ENCODE measurements at places on chromosomes 5 and 9.

GRCh38 chr9:8012986-8013385, 213.4 kb upstream of the DMAC1 start:
- DNase-seq: no peak

DNA sequence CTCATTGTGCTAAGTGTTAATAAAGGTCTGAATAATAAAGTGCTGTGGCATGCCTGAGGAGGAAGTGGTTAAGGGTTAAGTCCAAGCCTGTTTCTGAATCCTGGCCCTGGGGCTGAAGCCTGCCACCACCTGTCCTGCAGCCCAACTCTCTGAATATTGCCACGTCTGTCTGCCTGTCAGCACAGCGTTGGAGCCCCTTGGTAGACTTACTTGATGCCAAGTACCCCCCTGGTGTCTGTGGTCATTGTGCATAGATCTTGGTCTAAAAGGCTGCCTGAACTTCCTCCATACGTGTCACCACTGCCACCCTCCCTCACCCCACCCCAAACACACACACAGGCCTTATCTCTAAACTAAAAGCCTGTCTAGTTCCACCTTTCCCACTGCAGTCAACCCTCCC, 35.4 kb upstream of the SLC2A8 start:
- no peak for DNase-seq

- no peak for DNase-seq
Measured at GRCh38 chr5:9681706-9682105, 51.6 kb upstream of the TAS2R1 start.

DNA sequence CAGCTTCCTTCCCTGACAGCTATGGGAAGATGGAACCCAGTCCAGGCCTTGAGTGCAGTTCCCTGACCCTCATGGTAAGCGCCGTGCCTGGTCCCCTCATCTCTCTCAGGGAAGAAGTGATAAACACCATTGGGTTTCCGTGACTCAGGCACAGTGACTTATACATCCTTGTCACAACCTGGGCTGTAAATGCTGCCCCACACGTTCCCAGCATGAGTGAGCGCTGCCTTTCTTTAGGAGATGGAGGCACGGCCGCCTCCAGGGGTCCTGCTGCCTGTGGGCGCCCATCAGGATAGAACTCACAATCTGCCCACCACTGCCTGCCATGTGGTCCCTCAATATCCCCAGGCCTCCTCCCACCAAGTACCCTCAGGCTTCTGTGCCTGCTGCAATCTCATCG, 8.3 kb upstream of the NKD2 start:
- peak; percentile 16 for DNase-seq

GRCh38 chr9:21395778-21396717, 10.8 kb upstream of the IFNA2 start:
- peak; percentile 38 for DNase-seq

DNA sequence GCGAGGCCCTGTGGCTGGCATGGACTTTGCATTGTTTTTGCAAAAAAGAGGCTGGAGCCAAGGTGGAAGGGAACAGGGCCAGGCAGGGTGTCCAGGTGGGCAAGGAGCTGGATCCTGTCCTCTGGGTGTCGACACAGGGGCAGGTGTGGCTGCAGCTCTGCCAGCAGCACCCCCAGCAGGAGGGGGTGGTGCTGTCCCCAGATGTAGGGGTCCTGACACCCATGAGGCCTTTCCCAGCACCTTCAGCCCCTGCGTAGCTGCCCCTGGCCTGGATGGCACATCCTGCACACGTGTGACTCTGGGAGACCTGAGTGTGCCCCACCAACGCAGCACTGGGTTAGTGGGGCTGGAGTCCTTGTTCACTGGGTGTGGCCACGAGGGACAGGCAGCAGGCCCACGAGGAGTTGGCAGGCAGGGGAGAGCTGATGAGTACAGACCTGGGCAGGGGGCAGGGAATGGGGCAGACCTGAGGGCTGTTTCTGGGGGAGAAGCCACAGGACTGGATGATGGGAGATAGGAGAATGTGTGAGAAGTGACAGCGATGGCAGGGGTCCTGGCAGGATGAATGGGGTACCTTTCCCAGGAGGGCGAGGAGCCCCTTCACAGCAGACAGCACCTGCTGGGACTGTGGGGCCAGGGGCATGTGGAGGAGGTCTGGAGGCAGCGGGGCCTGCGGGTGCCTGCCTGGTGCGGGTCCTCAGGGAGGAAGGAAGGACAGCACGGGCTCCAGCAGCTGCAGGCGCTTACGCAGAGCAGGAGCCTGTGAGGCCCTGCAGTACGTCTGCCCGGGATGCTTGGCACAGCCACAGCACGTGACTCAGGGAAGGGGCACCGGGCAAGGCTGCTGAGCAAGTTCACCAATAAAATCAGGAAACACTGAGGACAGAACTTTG, 3.6 kb upstream of the RASGEF1C start:
- no peak for DNase-seq

- peak; percentile 62 for DNase-seq
Measured at GRCh38 chr5:73387601-73388305, 60.8 kb downstream of the FOXD1 start.

- DNase-seq: no peak
Measured at GRCh38 chr9:133590231-133590855, 18.8 kb downstream of the FAM163B start.

DNA sequence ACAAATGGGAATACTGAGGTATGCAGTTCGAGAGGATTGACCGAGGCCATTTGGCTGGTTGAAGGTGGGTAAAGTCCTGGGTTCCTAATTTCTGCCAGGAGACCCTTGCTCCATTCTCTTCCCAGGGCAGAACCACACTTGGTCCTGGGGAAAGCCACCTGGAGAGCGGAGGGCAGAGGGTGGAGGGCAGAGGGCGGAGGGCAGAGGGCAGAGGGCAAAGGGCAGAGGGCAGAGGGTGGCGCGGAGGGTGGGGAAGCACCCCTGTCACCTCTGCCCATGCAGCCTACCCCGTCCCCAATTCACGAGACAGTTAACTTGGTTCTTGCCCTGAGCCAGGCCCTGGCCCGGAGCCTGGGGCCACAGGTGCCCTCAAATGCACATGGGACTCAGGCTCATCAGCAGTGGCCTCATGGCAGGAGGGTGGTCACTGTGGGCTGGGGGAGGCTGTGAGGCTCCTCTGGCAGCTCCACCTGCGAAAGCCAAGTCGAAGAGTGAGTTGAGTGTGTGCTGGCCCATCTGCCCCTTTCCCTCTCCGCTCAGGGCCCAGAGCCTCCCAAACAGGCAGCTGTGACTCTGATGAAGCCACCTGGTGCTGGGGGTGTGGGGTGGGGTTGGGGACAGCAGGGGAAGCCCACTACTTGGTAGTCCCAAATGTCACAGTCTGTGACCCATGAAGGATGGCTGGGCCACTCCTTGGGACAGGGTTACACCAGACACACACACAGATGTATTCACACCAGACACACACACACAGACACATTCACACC, 28.0 kb upstream of the FCN1 start:
- DNase-seq: no peak

- DNase-seq: no peak
Measured at GRCh38 chr9:4585135-4585534, 77.0 kb upstream of the PLPP6 start.

DNA sequence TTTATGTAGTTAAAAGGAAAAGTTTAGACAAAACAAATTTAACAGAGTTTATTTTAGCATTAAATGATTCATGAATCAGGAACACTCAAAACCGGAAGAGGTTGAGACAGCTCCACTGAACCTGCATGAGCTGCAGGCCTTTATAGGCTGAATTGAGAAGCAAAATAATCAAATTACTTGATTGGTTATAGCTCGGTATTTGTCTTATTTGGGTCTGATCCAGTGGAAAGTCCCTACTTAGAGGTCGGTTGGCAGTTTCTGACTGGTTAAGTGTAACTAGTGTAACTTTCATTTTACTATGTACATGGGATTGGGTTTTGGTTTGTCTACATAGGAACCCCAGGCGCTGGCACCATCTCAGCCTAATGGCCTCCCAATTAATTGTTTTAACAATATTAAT, 74.1 kb upstream of the PIK3R1 start:
- DNase-seq: no peak

DNA sequence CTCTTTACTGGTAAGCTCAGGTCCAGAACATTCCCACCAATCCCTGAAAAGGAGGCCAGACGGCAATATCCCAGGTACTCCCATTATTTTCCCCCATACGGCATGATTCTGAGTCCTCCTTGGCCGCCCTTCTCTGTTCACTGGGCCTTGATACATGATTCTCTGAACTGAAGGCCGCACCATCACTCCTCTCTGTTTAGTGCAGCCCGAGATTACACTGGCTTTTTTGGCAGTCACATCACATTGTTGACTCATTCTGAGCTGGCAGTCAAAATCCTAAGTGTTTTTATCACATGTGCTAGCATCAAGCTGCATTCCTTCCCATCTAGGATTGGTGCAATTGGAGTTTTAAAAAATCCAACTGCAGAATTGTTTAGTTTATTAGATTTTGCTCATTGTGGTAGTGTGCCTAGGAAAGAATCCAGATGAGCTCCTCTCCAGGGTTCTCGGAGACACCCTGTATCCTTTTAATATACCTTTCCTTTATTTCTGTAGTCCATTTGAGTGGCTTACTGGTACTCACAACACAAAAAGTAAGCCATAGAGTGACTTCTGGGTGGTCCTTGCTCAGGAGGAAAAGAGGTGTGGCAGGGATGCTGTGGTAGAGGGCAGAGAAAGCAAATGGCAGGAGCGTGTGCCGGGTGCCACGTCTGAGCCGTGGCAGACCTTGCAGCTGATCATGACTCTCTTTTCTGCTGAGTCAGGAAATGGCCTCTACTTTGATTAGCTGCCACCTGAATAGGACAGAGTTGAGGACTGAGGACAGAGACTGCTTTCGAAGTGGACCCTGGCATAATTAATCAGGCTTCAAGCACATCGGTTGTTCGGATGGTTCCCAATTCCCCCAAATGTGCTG, 121.1 kb upstream of the IL12B start:
- no peak for DNase-seq
